Cortex of kidney (tissue), 1 donor: ENCODE measurements at places on chromosomes 4 and X.

DNA sequence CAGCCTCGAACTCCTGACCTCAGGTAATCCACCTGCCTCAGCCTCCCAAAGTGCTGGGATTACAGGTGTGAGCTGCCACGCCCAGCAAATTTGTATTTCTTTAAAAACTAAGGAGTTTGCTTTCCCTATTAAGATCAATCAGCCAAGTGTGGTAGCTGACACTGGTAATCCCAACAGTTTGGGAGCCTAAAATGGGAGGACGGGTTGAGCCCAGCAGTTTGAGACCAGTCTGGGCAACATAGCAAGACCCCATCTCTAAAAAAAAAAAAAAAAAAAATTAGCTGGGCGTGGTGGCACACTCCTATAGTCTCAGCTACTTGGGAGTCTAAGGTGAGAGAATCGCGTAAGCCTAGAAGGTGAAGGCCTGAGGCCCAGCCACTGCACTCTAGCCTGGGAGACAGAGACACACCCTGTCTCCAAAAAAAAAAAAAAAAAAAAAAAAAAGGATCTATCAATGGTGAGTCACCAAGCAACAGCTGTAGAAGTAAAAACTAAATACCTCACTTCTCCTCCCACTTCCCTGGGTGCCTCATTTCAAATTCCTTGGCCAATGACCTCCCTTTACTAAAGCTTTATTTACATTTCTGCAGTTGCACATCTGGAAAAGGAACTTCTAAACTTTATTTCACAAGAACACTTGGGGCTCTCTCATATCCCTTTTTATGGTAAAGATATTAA is 54.5 kb downstream of the LDB2 start:
- no peak for DNase-seq

DNA sequence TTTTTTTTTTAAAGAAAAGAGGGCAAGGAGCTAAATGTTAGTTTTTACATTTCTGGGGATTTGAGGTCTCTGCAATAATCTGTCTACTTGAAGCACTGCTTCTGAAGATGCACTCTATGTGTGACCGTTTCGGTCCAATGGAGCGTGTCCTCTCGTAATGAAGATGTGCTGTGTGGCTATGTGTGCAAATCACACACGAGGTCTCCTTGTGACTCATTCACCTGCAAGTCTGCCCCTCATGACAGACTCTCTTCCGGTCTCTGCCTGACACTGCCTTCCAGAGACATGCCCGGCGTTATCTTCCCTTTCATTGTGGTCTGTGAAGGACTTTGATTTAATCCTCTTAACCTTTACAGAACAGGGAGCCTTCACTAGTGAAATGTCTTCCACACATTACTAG is 84.3 kb downstream of the TRAM1L1 start:
- DNase-seq: no peak

GRCh38 chrX:37871626-37872302 is 24.4 kb upstream of the DYNLT3 start:
- DNase-seq: no peak

DNA sequence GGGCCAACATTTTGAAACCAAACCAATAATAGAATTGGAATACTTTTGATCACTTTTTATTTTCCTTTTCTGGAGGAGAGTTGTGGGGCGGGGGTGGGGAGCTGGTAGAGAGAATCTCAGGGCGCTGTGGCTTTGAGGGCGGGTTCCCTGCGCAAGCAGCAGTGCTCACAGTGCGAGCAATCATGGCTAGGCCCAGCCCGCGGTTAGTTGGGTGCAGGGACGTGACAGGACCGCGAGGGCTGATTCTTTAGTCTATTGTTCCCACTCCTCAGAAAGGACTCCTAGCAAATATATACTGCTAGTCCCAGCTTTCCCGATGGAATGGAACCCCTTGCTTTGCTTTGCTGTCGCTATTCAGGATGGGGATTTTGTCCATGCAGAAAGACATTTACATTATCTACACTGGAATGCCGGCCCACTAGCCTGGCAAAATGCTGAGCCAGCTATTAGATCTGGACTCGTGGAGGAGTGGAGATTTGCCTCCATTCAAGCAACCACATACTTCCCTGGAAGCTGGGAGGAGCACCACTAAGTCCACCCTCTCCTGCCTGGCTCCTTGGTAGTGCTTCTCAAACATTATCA is 23.9 kb upstream of the APLN start:
- DNase-seq: no peak

GRCh38 chr4:100041646-100042045 is 91.6 kb upstream of the H2AZ1 start:
- no peak for DNase-seq
